ENCODE measurements at places on chromosomes 1 and 21.
A peak's percentile ranks its signal among the peaks of the same experiment; 100 is the strongest.

DNA sequence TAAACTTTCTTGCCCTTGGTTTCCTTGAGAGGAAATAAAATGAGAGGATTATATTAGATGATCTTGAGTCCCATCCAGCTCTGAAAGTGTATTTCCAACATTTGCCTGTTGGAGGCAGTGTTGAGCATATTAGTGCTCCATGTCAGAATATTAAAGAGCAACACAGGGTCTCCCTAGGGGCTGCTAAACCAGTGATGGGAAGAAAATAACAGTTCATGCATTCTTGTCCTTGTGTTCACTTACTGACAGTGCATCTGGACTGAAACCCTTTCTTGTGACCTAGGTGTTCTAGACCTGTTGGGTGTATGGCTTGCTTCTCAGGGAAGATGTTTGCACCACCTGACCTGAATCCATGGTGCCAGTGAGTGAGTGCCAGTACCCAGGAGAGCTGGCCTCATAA, 124.7 kb upstream of the KIAA0040 start:
- DNase-seq, result no peak

GRCh38 chr1:51331206-51332100, 1.1 kb upstream of the TTC39A start:
- peak; percentile 89 for DNase-seq

DNA sequence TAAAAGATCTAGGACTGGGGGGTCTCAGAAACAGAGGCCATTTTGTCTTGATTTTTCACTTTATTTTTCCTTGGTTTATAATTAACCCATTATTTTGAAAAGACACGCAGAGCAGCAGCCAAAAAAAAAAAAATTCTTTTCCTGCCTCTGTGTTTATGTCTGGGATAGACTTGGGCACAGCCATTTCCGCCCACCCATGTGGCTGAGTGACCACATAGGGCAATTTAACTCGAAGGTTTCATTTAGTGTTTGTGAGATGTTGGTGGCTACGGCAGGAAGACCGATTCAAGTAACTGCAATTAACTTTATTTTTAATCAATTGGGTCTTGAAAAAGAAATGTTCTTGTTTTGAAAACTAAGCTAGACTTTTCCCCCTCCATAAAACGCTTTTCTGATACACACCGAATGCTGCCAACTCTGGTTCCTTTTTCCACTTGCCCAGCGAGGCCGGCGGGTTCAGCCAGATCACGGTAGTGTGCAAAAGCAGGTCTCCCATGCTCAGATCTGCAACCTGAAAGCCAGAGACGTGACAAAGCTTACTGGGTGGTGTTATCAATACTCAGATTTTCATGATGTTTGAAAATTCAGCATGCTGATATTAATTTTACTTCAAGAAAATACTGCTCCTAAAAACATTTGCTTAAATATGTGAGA, 97.4 kb upstream of the KRTAP19-8 start:
- no peak for DNase-seq

- DNase-seq, result no peak
These were observed 130.6 kb upstream of the CACNA1E start for GRCh38 chr1:181352695-181353094.

DNA sequence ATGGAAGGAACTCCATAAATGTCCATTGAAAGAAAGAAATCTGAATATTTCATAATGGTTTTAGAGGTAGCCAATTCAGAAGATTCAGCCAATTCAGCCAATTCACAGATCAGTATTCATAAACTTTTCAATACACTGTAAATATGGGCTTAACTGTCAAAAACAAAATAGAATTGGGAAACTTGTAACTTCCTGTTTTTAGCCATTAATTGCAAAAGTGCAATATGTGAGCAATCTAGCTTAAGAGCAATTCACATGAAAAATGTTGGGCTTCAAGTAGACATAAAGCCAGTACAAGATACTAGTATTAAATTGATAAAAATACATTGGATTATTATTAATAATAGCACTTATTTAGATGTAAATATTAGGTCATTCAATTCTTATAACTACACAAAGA, 27.5 kb upstream of the PLPPR4 start:
- DNase-seq, result no peak

DNA sequence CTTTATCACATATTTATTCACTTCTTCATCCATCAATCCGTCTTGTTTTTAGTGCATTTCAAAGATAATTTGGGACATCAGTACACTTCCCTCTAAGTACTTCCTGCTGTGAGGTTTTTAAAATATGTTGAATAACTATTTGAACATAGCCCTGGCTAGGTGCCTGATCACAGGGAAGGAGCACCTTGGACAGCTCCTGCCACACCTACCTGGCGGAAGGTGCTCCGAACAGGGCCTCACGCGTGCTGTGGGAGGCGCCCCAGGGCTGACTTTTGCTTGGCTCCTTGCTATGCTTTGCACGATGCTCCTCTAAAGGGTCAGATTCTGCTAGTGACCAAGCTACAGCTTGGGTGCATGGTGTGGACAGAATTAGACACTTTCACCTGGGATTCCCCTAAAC, 4.9 kb upstream of the ATXN7L2 start:
- no peak for DNase-seq

- no peak for DNase-seq
These were observed 3.6 kb downstream of the RXRG start for GRCh38 chr1:165441166-165441880.

GRCh38 chr1:109485001-109485400, 1.3 kb downstream of the ATXN7L2 start:
- DNase-seq, result no peak
